Activated gamma-delta T cell (primary cell): ENCODE measurements at places on chromosomes 7 and 10.

- DNase-seq = no peak
These were observed 30.4 kb downstream of the NRCAM start for GRCh38 chr7:108425714-108426275.

DNA sequence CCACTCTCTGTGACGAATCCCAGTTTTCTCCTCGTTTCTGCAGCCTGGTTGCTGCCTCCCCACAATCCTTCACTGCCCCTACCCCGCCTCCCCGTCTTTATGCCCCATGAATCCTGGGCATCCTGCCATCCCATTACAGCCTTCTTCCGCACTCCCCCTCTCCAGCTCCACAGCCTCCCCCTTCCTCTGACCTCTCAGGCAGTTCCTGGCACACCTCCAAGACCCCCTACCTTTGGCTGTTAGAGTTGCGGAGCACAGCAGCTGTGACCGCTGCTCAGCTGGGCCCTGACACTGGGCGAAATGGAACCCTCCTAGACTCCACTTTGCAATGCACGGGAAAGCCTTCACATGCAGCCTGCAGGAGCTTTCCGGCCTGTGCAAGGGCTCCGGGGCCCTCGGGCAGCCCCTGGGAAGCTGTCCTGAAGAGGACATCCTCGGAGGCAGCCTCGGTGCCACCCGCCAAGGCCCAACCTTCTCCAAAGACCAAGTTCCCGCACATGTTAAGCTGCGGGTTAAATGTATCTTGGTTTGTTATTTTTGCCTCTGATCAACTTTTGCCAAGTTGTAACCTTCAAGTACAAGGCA is 400.7 kb upstream of the MKI67 start:
- DNase-seq = no peak

DNA sequence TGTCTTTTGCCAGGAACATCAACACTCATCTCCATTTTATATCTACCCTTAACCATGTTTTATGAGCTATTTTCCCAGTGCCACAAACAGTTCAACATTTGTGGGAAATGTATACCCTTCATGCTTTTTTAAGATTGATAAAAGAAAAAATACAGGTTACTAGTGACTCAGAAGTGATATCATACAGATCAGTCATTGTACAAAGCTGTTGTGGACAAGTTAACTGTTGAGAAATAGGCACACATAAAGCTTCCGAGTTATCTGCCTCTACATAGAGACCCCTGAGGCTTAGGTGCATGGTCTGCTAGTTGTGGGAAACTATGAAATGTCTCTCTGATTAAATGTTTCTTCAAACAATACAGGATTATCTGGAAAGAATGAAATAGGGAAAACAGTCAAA is 96.3 kb downstream of the LSM5 start:
- no peak for DNase-seq

DNA sequence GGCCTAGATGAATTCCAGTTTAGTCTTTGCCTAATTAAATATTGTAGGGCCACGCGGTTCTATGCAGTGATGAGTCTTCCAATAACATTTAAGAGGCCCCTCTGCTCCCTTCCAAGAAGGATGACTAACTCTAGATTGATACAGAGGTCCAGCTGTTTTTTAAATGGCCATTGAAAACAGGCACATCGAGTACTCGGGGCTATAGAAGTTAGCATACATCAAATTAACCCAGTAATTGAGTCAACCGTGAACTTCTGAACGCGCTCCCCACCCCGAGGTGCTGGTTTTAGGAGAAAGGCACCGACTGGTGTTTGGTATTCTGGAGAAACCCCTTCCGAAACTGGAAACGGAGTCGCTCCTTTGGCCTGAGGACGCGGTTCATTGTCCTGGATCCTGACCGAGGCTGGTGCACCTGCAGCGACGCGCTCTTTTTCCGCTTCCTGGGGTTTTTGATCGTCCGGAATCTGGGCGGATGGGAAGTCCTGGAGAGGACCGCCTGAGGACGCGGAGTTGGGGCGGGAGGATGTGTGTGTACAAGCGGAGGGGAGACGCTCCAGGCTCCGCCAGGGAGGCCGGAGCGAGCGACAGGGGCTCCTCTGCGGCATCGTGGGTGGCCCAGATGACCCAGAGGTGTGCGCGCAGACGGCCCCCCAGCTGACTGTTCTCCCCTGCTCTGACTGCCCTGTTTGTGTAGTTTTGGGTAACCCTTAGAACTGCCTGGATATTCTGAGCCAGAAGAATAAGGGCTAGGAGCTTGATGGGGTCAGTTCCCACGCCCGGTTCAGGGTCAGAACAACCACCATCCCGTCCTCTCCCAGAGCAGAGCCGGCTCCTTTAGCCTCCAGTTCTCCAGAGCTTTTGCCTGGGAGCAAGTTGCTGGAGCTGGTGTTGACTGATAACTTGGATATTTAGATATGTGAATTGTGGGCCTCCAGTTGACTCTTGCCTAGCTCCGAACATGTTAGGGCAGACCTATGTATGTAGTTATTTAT is 711 bp downstream of the FAM221A start:
- no peak for DNase-seq
